ENCODE measurements at places on chromosomes 5 and 9.

DNA sequence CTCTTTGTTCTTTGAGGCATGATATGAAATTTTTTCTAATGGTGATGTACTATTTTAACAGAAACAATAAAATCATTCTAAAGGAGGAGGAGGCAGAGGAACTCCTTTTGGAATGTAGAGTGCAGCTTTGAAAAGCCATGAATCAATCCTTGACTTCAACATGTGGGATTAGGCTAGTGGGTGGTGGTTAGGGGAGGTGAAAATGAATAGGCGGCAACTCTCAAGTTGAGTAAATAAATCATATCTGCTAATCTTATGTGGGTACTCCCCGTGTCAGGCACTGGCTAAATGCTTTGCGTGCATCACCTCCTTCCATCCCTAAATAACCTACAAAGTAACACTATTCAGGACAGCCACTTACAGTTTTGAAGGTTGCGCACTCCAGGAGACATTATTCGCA, 35.1 kb downstream of the FAM81B start:
- DNase-seq, result no peak

- DNase-seq, result no peak
Observed at GRCh38 chr9:137658781-137659180, 40.0 kb downstream of the EHMT1 start.

DNA sequence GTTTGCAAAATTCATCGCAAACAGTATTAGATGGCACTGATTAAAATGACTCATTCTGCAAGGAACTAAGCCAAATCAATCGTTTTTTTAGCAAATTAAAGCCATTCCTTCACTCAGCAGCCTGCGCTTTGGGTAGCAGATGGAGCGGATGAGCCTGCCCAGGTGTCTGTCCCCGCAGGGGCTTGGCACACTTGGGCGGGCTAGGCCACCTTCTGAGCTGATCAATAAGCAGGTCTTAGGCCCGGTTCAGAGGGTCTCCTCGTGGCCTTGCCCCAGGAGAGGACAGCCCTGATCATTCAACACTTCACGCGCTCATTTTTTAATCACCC, 78.0 kb upstream of the FCN1 start:
- DNase-seq, result no peak

GRCh38 chr5:34484216-34484920, 171.8 kb upstream of the RAI14 start:
- no peak for DNase-seq

DNA sequence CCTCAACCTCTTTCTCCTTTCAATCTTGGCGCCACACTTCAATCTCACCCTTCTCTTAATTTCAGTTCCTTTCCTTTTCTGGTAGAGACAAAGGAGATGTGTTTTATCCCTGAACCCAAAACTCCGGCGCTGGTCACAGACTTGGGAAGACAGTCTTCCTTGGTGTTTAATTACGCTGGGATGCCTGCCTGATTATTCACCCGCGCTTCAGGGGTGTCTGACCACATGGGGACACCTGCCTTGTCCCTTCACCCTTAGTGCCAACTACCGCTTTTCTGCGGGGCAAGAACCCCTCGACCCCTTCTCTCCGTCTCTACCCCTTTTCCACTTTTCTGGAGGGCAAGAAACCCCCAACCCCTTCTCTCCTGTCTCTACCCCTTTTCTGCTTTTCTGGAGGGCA, 261.1 kb downstream of the SMARCA2 start:
- DNase-seq, result no peak

DNA sequence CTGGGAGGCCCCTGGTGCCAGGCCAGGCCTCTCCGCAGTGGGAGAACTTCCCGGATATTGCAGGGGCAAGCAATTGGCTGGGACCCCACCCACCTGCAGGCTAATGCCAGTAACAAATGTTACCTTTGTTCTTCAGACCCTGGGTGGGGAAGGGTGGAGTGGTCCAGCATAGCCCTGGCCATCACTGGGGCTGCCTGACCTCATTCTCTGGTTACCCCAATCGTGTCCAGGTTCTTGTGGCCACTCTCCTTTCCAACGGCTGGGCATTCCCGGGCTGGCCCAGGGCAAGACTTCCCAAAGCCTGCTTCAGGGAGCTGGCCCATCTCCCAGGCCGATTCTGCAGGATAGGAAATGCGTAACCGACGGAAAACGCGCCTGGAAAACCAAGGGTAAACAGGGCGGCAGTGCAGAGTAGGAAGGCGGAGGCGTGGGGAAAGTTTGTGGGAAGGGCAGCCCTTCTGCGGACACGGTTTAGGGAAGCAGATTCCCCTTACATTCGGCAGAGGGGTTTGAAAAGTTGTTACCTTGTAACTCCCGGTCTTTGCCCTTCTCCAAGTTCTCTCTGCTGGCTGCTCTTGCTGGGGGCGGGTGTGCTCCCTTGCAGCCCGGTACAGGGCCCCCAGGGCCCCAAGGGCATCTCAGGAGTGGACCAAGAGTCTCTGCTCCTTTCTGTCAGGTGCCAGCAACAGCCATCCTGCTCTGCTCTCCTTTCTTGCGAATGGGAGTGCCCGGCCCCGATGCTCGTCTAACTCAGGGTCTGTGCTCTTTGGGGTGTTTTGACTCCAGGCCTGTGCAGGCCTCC, 3.5 kb downstream of the NRARP start:
- DNase-seq, result no peak

Measured in activated CD4-positive, alpha-beta memory T cell treated with anti-CD3 and anti-CD28 coated beads for 36 hours (primary cell).